Cerebellar cortex (tissue), 1 donor: ENCODE measurements at places on chromosomes 4 and X.

DNA sequence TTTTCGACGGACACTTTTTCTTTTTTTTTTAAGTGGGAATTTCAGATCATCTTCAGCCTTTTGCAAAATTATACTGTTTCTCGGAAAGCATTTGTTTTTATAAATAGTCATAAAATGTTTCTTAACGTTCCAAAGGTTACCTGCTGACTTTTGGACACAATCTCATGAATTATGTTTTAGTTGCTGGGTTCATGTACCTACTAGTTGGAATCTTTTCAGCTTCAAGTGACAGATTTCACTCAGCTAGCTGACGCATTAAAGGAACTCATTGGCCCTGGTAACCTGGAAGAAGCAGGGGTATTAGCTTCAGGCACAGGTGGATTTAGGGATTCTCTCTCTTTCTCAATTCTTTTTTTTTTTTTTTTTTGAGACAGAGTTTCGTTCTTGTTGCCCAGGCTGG is 66.5 kb downstream of the TMEM131L start:
- no peak for DNase-seq

GRCh38 chrX:119817130-119817690 is 25.8 kb upstream of the RPL39 start:
- no peak for DNase-seq

DNA sequence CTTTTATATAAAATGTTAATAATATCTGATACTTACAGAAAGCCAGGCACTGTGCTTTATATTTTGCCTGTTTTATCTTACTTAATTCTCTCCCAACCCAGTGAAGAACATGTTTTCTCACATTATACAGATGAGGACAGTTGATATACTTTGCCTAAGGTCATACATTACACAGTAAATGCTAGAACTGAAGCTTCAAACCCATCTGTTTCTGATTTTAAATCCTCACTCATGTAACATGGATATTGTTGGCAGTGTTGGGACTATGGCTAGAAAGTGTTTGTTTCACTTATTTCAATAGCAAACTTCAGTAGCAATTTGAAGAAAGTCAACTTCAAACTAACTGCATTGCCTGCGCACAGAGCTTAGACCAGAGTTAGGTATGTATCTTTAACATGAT is 57.4 kb downstream of the RAPGEF2 start:
- DNase-seq = no peak

DNA sequence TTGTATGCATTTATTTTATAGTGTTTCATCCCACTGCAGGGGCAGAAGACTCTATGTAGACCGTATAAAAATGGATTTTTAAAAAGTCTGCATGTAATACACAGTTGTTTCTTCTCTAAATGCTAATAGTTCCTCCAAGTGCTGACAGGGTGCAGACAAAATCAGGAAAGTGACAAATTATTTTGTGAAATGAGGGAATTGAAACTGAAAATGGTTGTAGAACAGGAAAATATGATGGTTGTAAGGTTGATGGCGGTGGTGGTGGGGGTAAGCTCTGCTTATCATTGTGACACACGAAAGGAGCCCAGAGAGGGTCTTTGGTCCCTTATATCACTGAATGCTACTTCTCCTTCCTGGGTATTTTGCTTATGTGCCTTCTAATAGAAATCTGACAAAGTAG is 4.3 kb downstream of the IL15 start:
- DNase-seq = no peak

DNA sequence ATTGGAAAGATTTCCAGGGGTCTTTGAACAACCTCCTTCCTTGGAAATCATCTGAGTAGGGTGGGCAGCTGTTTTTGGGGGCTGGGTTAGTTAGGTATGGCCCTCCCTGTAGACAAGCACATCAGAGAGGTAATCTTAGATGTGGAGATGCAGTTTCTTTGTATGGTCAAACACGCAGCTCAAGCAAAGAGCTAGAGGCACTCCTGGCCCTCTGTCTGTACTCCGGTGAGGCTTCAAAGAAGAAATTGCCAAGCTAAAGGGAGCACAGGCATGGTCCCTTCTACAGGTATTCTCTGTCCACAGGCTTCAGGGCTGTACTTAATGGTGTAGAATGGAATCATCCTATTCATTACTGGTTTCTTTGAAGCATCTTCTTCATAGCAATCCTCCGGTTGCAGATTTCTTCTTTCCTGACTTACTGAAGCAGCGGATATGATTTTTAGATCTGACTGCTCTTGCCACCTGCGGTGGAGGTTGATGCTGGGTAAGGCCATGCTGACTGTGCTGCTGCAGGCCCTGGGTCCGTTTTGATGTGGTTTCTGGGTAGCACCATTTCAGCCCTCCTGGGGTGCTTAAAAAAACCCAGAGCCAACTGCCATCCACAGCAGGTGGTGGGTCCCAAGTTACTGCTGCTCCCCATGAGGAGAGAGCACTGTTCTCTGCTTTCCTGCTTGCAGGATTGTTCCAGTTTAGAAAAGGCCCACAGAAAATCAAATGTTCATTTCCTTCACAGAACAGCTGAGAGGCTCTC is 318.9 kb upstream of the GATB start:
- no peak for DNase-seq

GRCh38 chr4:78774417-78774816 is 1.7 kb upstream of the BMP2K start:
- no peak for DNase-seq

DNA sequence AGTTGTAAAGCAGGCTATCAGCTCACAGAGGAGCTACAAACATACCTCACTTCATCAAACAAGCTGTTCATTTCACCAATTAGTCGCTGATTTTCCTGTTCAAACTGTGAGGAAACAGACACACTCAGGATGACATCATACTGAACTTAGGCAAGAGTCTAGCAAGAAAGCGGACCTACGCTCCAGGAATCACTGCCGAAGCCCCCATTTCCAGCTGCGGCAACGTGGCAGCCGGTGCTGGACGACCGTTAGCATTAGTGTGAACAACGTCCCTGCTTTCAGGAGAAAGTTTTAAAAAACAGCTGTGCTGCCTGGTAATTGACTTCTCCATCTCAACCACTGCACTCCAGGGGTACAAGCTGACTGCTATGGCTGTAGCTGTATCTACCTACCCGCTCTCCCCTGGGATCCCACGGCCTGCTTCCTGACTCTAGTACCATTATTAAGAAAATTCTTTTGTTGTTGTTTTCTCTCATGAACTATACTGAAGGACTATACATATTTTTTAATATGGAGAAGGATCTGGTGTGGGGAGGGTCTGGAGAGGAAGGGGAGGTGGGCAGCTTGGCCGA is 38.3 kb downstream of the NSG1 start:
- DNase-seq = no peak
